ENCODE measurements at places on chromosomes 3 and 15.

GRCh38 chr3:33030246-33030645 is 66.7 kb downstream of the GLB1 start:
- no peak for DNase-seq

- DNase-seq: no peak
These were observed 226.5 kb upstream of the GPR149 start for GRCh38 chr3:154656486-154656885.

DNA sequence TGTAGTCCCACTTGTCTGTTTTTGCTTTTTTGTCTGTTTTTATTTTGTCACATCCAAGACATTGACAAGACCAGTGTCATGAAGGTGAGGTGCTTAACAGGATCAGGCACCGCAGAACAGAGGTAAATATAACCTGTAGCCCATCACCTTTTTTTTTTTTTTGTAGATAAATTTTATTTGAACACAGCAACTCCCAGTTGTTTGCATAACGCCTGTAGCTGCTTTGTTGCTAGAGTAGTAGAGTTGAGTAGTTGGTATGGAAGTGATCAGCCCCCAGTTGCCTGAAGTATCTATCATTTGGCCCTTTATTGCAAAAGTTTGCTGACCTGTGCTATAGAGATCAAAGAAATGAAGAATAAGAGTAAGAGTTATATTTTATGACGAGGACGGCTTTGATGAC is 135.0 kb downstream of the TCF12 start:
- no peak for DNase-seq

- no peak for DNase-seq
These were observed 98.8 kb downstream of the SPRED1 start for GRCh38 chr15:38351466-38351865.

DNA sequence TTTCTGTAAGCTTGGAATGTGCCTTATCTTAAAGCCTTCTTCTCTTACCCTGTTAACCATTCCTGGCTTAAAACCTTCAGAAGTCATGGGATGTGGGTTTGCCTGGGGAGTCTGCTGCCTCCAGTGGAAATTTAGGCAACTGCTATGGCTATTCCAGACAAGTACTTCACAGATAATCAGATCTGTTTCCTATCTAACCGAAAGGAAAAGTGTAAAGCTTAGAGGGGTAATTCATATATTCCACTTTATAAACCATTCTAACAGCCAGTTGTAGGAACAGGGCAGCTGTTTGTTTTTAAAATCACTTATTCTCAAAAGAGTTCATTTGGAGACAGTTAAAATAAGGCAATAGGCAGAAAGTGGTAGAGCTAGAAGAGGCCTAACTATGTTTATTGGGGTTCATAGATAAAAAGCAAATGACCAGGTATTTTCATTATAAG is 219.9 kb downstream of the TCF12 start:
- DNase-seq: no peak
